ENCODE measurements at places on chromosomes 4 and X.

GRCh38 chrX:29530501-29530900 lies 684.9 kb upstream of the MAGEB2 start:
- DNase-seq, result peak; percentile 70

DNA sequence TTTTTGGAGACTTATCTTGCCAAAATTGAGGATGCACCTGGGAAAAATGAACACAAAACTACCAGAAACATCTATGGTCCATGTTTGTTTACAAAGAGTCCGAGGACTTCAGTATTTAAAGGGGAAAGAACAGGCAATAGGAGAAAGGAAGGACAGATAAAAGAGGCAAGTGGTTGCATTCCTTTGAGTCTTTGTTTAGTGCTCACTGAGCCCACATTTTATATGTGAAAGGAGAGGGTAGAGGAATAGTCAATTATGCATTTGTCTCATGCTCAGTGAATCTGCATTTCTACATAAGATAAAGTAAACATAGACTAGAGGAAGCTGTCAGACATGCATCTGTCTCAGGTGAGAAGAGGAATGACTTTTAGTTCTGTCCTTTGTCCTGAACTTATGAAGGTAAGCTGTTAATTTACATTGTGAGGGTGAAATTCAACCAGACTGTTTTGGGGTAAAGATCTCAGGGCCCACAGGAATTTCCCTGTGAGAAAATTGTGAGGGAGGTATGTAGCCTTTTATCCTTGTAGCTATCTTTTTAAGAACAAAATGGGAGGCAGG lies 4.5 kb downstream of the DMP1 start:
- no peak for DNase-seq

GRCh38 chr4:169662206-169662605 lies 41.8 kb downstream of the CLCN3 start:
- no peak for DNase-seq

GRCh38 chr4:10272511-10272910 lies 155.9 kb upstream of the WDR1 start:
- DNase-seq, result no peak

DNA sequence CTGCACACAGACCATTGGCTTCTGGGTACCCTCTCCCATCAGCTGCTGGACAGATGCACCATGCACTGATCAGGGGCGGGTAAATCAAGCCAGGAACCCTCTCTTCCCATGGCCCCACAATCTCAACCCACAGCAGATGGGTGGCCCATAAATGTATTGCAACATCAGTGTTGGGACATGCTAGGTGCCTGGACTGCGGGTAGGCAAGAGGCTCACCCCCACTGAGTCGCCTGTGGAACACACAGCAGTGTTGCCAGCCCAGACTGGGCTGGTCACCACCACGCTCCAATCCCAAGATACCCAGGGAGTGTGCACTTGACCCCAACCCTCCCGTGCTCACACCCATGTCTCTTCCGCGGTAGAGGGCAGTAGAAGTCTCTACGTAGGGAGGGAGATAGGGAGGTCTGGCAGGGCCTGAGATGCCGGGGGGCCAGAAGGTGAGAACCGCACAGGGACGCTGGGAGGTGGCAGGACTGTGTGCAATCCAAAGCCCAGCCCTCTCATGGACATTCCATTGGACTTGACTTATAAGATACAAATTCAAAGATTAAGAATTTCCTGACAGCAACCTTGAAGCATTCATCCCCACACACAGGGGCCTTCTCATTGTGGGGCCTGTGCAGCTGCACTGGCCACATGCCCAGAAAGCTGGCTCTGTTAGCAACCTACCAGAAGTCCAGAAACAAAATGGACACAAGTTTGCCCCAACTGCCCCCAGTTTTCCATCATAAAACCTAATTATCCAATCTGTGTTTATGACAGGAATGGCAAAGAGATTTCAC lies 183.7 kb downstream of the NSUN7 start:
- DNase-seq, result peak; percentile 74

GRCh38 chrX:124228849-124229248 lies 103.6 kb upstream of the TEX13D start:
- no peak for DNase-seq

DNA sequence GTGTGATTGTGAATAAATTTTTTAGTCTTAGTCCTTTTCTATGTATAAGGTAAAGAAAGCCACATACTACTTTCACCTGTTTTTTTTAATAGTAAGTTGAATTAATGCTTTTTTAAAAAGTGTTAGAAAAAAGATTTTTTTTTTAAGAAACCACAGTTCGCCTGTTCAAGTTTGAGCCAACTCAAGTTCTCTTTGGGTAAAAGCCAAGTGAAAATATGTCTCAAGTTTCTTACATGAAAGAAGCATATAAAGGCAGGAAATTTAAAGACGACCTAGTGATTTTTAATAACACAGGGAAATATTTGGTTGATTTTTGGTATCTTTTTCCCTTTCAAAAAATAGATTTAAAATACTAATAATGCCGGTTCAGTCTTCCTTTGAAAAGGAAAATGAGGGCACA lies 369.9 kb upstream of the NR3C2 start:
- no peak for DNase-seq

DNA sequence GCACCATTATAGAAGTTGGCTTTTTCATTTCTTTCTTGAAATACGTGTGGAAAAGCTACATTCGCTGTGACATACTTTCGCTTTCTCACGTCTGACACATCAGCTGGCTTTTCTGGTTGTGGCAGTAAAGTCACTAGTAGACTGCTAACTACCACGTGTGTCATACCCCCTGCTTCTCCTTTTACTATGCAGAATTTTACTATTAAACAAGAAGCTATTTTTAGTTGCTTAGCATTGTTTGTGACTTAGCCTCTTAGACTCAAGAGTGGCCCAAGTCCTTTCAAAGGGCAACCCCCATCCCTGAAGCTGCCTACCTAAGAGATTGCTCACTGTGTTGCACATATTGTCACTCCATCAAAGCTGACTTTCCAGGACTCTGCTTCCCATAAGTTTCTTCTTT lies 2.1 kb upstream of the IL2 start:
- DNase-seq, result no peak

DNA sequence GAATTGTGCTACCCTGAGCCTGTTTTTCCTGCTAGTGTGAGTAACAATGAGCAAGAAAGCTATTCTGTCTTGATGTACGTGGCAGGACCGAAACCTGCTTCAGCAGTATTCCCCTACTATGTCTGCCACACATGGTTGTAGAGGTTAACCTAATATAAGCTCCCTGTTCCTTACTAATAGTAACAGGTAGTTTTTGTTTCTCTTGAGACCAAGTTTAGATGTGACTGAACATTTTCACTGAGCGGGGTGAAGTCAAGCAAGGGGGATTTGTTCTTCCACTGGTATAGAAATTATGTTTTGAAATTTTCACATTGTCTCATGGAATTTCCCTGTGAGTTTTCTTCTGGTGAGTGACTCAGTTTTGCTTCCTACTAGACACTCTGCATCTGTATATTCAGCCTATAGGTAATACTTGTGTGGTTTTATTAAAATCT lies 37.3 kb downstream of the RRAGB start:
- no peak for DNase-seq

- no peak for DNase-seq
Measured at GRCh38 chr4:53043055-53043454, 180.9 kb downstream of the RASL11B start.

- DNase-seq, result no peak
Measured at GRCh38 chr4:70701271-70701670, 12.9 kb downstream of the UTP3 start.

DNA sequence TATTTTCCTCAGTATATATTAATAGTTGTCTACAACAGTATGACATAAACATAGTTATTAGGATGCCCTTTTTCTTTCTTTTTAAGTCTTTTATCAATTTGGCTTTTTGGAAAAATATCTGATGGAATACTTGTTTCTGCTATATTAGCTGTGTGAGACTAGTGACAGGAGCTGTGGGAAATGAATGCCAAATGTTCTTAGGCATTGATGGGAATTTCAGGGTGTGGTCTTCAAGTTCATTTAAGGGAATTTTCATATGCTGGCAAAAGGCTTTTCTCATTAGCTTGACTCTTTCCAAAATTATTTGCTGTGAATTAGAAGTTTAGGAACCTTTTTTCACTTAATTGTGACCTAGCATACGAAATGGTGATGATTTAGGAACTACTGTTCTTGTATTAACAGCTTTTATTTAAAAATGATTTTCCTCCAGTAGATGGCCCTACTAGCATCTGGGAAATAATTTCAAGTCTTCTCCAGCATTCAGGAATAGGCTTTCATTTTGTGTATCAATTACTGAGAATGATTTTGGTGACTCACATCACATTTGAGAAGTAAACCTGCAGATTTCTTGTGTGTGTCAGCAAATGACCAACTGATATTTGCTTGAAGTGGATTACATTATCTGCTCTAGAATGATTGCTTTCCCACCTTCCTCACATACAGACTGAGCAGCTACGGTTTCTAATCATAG lies 70.9 kb downstream of the HTT start:
- peak; percentile 33 for DNase-seq

- no peak for DNase-seq
Measured at GRCh38 chr4:73885574-73886267, 16.5 kb downstream of the CXCL1 start.

GRCh38 chrX:42597481-42597880 lies 180.5 kb downstream of the PPP1R2C start:
- DNase-seq, result no peak

DNA sequence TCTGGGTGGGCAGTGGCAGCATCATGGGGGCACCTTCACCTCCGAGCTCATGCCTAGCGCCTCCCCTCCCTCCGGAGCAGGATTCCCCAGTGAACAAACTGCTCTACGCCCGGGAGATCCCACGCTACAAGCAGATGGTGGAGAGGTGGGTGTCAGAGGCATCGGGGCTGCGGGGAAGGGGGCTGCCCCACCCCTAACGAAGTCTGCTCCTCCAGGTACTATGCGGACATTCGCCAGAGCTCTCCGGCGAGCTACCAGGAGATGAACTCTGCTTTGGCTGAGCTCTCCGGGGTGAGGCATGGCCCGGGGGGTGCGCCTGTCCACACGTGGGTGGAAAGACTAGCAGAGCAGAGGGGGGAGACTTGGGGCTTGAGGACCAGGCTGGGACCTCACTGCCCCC lies 2.7 kb upstream of the SRPK3 start:
- DNase-seq, result no peak

Data from fibroblast of pulmonary artery (primary cell).